ENCODE measurements at places on chromosomes 7 and 10. TPM values are rescaled to one million over a fixed set of nuclear protein-coding genes. Genes with fewer than 3 reads are reported as not detected.

DNA sequence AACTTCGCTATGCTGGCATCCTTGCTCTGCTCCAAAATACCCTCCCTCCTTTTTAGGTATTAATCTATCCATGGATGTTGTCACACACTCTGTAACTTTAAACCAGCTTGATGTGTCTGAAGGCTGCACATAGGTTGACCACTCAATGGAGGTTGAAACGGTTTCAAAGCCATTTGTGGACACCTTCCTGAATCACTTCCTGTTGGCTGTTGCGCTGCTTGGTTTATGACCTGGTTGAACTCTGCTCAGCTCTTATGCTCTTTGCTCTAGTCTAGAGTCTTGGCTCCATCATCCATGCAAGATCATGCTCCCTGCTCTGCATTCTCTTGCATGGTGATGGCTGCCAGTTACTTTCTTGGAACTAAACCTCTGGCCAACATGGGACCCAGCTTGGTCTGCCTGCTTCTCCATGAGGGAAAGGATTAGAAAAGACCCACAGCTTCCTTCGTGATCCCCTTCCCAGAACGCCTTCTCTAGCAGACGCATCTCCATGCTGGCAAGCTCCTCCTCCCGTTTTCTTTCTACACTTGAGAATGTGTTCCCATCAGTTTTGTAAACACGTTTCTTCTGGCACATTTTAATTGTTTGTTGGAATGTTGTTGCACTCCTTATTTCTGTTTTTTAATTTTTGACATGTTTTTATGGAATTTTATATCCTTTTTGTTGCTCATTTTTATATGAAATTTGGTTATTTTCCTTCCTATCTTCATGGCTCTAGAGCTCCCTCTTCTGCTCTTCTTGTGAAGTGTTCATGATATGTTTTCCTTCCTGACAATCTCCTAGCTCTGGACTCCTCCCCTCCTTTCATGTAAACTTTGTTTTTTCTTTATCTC, 149.8 kb downstream of the XPNPEP1 start:
- peak; percentile 70 for DNase-seq

- DNase-seq: no peak
Measured at GRCh38 chr10:121998462-121998861, 9.5 kb downstream of the TACC2 start.

- no peak for DNase-seq
Measured at GRCh38 chr10:11794566-11794965, 28.6 kb upstream of the PROSER2 start.

- DNase-seq: no peak
Measured at GRCh38 chr10:125692601-125693523, 9.9 kb upstream of the TEX36 start.

DNA sequence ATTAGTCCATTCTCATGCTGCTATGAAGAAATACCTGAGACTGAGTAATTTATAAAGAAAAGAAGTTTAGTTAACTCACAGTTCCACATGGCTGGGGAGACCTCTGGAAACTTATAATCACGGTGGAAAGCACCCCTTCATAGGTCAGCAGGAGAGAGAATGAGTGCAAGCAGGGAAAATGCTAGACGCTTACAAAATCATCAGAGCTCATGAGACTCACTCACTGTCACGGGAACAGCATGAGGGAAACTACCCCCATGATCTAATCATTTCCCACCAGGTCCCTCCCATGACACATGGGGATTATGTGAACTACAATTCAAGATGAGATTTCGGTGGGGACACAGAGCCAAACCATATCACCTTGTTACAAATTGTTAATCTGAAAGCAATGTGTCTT, 15.8 kb downstream of the TAS2R39 start:
- DNase-seq: no peak

DNA sequence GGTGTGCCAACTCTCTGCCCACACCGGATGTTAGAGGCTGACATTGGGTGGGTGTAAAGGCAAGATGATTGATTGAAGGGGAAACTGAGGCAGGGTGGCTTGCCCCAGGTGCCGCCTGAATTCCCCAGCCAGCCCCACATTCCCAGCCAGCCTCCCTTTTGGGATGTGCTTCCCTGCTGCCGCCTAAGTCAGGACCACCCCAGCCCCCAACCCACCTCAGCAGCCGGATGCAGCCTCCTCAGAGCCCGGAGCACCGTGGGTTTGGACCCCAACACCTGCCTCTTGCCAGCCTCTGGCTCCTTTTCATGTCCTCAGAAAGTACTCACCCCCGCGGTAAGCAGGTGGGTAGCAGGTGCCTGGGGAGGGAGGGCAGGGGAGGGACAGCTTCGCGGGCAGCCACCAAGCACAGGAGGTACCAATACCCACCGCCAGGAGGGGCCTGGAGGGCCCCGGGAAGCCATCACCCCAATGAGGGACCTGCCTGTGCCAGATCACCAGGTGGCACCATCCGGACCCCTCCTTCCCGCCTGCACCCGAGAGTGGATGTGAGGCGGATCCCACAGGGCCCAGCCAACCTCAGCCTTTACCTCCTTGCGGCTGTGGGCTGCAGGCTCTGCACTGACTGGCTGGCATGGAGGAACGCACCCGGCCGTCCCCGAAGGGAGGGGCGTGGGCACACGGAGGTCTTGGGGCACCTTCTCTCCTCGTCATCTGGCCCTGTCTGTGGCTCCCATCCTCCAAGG, 60.5 kb downstream of the PWWP2B start:
- DNase-seq: no peak

Gene CLCN1
- total RNA-seq: 3.1 TPM

Gene DGKB
- total RNA-seq: 2.6 TPM

DNA sequence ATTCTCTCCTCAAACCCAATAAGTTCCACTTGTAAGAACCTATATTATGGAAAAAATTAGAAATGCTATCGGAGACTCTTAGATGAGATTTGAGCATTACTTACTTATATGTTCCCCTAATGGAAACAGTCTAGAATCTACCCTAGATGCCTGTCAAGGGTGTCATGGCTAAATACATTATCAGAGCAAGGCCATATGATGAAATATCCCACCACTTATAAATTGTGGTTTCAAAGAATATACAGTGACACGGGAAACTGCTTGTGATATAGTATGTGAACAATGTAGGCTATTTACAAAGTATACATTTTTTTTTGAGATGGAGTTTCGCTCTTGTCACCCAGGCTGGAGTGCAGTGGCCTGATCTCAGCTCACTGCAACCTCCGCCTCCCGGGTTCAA, 46.3 kb upstream of the CTBP2 start:
- DNase-seq: no peak

Gene KCNMA1
- 34.3 TPM for total RNA-seq

DNA sequence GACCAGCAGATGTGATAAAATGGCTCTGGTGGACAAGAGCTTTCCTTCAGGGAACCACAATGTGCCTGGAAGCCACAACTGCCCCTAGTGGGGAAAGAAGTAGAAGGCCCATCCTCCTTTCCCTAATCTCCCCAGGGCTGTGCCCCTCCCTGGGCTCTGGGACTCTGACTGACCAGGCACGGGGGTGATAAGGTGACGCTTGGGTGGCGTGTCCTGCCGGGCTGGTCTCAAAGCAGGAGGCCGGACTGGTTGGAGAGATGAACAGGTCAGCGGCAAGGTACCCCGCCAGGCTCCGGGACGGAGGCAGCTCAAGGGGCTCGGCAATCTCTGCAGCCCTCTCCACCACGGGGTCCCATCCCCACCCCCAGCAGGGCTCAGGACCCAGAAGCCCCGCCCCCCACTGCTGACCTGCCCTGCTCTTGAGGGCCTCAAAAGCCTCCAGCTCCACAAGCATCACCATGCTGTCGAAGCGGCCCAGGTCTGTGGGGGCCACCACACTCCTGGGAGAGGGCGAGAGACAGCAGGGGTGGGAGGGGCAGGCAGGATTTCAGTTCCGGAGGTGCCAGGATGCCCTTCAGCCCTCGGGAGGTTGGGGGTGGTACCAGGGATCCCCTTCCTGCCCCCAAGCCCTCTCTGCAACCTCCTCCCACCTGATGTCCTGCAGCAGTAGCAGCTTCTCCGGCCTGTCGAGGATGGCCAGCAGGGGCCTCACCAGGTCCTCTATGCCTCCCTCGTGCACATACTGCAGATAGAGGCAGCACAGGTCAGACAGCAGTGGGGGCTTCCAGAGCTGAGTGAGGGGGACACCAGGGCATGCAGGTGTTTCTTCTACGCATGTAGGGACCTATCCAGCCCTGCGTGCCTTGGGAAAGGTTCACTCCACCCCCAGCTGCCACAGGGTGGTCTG, 12.2 kb downstream of the LZTS2 start:
- no peak for DNase-seq

Gene FAM13C
- total RNA-seq: 74.0 TPM

GRCh38 chr7:95581467-95581866, 14.8 kb downstream of the PDK4 start:
- DNase-seq: no peak

Gene CAV2
- 85.3 TPM for total RNA-seq

Gene WDR37
- total RNA-seq: 14.6 TPM

Gene FBXL13
- 1.3 TPM for total RNA-seq

Gene PTF1A
- total RNA-seq: not detected

DNA sequence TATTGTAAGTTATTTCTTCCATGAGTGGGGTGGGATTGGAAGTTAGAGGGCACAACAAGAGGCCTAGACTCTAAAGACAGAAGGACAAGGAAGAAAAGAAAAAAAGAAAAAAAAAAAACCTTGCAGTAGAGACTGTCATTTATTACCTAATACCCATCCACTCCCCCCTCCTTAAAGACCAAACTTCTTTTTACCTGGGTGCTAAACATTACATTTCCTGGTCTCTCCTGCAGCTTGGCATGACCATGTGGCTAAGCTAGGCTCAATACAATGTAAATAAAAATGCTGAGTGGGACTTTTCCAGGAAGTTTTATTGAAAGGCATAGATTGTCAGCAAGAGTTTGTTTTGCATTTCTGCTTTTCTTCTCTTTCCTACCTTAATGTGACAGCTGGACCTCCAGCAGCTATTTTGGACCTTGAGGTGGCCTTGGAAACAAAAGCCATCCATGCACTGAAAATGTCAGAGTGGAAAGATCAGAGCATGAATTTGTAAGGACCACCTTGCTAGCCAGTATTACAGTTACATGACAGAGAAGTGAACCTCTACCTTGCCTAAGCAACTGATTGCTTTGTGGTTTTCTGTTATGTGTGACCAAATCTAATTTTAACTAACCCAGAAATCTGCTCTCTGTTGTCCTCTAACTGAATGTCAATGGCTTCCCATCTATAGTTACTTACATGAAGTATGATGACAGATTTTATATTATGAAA, 81.3 kb upstream of the SFMBT2 start:
- no peak for DNase-seq

Gene CRYGN
- not detected for total RNA-seq

Measured in tongue (tissue), 3 donors.